Activated CD4-positive, alpha-beta T cell treated with anti-CD3 and anti-CD28 coated beads for 48 hours (primary cell): ENCODE measurements at places on chromosomes 13 and 19.

GRCh38 chr13:44872751-44873150 lies 116.5 kb downstream of the NUFIP1 start:
- DNase-seq = no peak

- no peak for DNase-seq
These were observed 56.7 kb downstream of the RCBTB2 start for GRCh38 chr13:48476215-48476614.

DNA sequence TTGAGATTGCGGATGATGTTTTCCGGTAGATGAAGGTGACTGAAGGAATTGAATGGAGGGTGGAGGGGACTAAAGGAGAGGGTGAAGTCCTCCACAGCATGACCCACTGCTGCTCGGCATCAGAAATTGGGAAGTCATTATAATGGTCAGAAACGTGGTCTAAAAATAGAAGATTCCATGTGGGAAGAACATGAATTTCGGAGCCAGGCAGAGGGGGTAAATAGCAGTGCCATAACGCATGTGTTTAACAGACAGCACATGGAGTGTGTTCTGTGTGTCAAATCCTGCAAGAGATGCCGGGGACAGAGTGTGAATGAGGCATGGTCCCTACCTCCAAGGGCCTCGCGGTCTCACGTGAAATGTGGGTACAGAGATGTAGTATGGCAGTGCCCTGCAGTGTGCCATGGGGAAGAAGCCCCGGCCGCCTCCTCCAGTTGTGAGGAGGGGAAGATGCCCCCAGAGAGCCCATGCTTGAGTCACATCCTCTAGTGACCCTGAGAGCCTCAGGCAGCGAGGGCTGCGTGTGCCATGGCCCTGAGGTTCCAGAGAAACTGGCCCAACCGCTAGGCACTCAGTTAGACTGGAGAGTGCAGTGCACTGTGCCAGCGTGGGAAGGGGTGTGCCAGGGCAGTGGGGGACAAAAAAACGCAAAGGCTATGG lies 106.1 kb downstream of the COL4A2 start:
- DNase-seq = no peak

- no peak for DNase-seq
These were observed 112.5 kb downstream of the MYO16 start for GRCh38 chr13:108741930-108742329.

DNA sequence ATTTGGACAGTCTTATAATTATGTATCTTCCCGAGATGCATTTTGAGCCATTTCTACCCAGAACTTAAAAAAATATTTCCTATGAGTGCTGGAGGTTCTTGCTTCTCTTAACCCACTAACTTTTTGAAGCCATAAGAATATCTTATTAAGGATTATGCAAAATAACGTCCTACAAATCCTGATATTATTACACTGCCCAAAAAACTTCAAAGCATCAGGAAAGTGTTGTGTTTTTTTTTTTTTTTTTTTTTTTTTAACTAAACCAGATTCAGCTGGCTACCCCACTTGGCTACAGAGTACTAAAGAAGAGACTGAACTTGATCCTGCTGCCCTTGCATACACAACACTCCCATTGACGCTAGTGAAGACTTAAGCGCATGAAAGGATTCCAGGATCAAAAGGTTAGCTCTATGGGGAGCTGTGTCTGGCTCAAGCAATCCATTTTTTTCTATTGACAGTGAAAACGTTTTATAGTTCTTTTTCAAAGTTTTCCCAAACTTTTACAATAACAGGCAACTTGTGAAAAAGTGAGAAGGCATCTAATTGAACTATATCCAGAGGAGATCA lies 141.4 kb downstream of the KCNRG start:
- no peak for DNase-seq

DNA sequence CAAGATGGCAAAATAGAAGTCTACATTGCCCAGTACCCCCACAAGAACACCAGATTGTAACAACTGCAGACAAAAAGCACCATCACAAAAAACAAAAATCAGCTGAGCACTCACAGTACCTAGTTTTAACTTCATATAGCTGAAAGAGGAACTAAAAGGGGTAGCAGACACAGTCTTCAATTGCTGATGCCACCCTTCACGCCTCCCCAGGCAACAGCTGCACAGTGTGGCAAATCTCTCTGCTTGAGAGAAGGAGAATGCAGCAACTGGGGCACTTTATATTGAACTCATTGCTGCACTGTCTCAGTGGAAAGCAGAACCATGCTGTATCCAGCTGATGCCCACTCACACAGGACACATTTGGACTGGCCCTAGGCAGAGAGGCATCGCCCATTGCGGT lies 2714.5 kb upstream of the PCDH20 start:
- DNase-seq = no peak

DNA sequence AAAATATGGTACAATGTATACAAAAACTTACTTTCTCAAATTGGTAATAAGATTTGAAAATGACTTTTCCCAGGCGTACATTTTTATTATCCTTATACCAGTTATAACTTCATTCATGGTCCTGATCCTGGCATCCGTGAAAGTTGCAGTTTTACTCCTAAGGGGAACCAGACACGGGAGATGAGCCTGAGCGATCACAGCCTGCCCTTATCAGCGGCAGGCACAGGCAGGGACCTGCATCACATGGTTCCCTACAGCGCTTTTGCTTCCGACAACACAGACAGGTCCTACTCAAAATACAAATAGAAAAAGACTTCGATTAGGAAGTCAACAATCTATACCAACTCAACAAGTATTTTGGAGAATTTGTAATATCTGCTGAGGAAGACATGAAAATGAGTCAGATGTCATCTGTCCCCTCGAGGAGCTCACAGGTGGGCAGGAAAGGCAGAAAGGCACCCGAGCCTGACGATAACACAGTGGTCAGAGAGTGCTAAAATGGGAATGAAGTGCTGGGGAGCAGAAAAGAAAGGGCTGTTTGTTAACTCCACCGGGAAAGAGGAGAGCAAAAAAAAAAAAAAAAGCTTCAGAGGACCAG lies 93.4 kb downstream of the ABCC4 start:
- no peak for DNase-seq

DNA sequence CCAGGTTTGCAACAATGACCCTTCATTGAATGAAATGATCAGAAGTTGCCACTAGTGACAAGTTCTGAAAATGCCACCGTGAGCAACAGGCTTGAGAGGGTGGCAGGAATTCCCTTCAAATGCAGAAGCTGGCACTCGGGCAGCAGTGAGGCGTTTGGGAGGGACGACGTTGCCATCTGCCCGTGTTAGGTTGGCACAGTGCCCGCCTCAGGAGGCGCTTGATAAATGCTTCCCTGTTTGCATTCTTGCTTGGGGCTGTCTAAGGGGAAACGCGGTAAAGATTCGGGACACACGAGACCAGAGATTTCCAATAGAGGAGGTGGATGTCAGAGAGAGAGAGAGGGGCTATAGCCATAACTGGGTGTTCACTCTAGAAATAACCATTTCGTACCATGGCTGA lies 101.9 kb downstream of the TEX29 start:
- no peak for DNase-seq

DNA sequence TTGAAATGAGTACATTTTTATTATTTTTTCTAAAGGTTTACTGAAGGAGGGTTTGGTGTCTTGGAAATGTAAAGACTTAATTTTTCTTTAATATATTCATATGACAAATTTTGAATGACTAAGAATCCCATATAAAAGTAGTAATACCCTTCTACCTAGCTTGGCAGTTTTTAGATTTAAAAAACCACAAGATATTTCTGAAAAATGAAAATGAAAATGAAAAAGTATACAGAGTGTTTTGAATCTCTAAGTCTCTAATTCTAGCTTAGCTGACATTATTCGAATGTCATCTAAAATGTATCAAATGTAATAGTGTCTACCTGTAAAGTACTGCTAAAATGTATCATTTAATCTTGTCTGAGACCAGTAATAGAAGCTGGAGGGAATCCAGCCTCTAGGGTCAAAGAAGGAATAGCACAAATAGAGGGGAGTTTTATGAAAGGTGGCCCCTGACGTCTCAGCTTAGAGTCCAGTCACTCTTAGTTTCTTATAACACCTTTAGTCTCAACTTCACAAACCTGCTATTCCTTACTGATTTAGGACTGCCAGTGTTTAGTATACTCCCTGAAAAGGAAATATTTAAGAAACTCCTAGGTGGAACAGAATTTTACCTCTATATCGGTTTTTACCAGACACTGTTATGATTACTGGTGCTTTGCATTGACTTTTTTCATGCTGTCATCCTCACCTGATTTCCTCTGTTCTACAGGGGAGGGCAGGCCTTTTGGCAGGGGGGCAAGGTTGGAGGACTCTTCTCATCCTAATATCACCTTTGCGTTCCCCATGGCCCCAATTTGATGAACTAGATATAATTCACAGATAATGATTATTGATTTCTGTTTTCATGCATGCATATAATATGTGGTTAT lies 16.2 kb upstream of the MIR17HG start:
- no peak for DNase-seq

- no peak for DNase-seq
These were observed 86.7 kb upstream of the TPP2 start for GRCh38 chr13:102510072-102510471.

DNA sequence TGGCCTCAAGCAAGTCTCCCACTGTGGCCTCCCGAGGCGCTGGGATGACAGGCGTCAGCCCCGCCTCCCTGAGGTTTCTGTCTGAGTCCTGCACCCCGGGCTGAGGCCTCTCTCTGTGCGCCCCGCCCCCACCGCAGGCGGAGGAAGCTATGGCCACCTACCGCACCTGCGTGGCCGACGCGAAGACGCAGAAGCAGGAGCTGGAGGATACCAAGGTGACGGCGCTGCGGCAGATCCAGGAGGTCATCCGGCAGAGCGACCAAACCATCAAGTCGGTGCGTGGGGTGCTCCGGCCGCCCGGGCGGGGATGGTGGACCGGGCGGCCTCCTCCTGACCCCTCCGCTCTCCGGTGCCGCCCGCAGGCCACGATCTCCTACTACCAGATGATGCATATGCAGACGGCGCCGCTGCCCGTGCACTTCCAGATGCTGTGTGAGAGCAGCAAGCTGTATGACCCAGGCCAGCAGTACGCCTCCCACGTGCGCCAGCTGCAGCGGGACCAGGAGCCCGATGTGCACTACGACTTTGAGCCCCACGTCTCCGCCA lies 12.7 kb downstream of the ARHGAP45 start:
- peak; percentile 90 for DNase-seq

- DNase-seq = no peak
These were observed 293.7 kb downstream of the PCDH17 start for GRCh38 chr13:57925250-57925649.

DNA sequence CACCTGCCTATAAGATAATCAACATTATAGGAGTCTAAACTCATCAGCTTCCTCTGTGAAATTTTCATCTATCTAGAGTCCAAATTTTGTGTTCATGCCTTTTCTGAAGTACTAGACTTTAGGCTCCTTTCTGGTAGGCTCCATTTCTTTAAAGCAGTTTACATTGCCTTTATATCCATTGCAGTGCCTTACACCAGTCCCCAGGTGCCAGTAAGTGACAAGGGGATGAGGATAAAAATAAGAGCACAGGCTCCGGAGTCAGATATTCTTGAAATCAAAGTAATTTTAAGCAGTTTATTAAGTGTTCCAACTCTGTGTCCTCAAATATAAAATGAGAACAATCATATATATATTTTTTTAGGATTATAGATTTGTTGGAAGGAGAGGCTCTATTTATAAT lies 10.6 kb upstream of the CYSLTR2 start:
- no peak for DNase-seq

GRCh38 chr13:36344886-36345437 lies 1.2 kb downstream of the SPART start:
- DNase-seq = peak; percentile 4

GRCh38 chr13:95201814-95202651 lies 99.2 kb downstream of the ABCC4 start:
- DNase-seq = no peak

- DNase-seq = no peak
These were observed 62.2 kb downstream of the RASA3 start for GRCh38 chr13:114070098-114070799.

GRCh38 chr13:114025714-114026431 lies 52.0 kb upstream of the C13orf46 start:
- DNase-seq = no peak

DNA sequence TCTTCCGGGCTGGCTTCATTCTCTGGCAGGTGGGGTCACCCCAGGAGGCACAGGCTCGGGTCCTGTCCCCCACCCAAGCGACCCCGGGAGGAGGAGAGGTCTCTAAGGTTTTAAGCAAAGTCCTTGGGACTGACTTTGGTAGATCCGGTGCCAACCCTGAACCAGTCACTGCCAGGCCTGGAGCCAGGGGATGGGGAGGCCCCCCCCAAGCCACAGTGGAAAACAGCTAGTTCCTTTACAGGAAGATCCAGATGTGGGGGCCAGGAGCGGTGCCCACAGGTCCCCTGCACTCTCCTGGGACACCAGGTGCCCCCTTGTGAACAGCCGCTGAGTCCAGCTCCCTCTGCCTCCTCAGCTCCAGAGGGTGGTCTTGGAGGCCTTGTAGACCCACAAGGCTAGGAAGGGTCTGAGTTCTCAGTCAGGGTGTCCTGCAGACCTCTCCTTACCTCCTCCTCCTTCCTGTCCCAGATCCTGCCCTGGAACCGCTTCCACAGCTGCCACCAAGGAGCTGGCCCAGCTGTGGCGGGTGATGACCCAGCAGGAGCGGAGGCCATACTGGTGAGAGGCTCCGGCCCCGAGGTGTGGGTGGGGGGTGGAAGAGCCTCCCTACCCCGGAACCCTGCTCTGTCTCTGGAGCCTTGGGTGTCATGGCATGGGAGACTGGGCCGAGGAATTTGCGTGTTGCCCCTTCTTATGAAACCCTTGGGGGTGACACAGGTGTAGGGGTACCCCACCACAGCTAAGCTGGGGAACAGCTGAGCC lies 6.0 kb downstream of the SIX5 start:
- no peak for DNase-seq

DNA sequence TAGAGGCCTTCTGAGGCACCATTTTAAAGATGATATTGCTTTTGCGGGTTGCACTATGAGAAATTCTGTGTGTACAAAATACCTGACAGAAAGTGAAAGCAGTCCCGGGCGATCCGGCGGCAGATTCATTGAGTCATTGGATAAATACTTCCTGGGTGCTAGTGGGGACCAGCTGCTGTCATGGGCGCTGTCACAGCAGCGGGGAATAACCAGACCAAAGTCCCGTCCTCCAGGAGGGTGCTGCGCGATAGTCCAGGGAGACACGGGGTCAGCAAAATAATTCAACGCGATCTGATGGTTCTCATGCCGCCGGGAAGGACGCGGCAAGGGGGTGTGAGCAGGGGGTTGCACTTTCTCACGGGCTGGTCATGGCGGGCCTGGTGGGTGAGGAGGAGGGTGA lies 13.5 kb downstream of the ZFR2 start:
- DNase-seq = no peak

DNA sequence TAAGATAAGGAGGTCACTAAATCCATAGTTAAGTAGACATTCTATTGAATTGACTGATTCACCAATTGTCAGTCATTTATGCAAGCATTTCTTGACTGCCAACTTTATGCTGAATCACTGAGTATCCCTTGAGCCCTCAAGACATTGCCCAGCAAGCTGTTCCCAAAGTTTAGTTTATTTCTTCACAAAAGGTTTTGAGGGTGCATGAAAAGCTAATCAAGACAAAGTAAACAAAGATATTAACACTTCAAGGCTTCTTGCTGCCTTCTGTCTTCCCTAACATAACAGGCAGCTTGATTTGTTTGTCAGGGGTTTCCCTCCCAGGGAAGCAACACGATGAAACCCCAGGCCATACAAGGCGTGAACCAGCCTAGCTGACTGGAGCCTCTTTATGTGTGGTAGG lies 374.4 kb downstream of the SPRY2 start:
- DNase-seq = no peak

GRCh38 chr19:55467236-55468053 lies 2.9 kb upstream of the C19orf85 start:
- DNase-seq = peak; percentile 77
